ENCODE measurements at places on chromosomes 4 and X. TPM values are rescaled to one million over a fixed set of nuclear protein-coding genes. Genes with fewer than 3 reads are reported as not detected.

GABRG1 gene
- total RNA-seq, result not detected

NAP1L2 gene
- total RNA-seq, result 0.10 TPM

MAGEB1 gene
- not detected for total RNA-seq

MAGEC1 gene
- not detected for total RNA-seq

PLXNB3 gene
- 7.6 TPM for total RNA-seq

POU4F2 gene
- not detected for total RNA-seq
